NCI-H526 (cell line): ENCODE measurements at places on chromosomes 11 and 22.

GRCh38 chr11:116329354-116330090 lies 443.3 kb downstream of the BUD13 start:
- DNase-seq: no peak

GRCh38 chr11:84089072-84090057 lies 803.2 kb upstream of the CCDC90B start:
- no peak for DNase-seq

DNA sequence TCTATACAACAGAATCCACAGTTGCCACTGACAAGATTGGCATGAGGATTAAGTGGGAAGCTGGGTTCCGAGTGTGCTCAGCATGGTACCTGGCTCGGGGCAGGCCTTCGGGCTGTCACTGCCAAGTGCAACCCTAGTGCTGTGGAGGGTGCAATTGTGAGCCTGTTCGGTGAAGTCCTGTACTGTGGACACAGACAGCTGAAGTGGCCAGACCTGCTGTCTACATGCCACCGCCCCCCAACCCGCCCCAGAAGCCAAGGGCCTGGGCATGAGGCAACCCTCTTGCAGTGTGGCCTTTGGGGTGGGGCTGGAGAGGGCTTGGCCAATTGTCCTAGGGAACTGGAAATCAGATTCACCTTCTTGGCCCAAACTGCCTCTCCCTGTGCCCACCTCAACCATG lies 15.6 kb upstream of the SHISAL1 start:
- no peak for DNase-seq

DNA sequence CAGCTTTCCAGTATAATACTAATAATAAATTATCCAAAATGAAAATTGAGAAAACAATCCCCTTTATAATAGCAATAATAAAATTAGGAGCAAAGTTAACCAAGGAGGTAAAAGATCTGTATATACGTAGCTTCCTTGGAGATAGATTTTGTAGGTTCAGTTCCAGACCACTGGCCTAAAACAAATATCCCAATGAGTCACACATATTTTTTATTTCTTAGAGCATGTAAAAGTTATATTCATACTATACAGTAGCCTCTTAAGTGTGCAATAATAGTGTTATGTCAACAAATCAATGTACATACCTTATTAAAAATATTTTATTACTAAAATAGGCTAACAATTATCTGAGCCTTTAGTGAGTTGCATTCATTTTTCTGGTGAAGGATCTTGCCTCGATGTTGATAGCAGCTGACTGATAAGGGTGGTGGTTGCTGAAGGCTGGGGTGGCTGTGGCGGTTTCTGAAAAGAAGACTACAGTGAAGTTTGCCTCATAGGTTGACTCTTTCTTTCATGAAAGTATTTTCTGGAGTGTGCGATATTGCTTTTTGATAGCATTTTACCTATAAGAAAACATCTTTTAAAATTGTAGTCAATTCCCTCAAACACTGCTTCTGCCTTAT lies 178.5 kb downstream of the ARHGAP42 start:
- DNase-seq: no peak

GRCh38 chr11:120314861-120315260 lies 10.2 kb upstream of the TLCD5 start:
- DNase-seq: no peak

- DNase-seq: no peak
Observed at GRCh38 chr11:5815534-5815933, 6.8 kb downstream of the OR52N2 start.

DNA sequence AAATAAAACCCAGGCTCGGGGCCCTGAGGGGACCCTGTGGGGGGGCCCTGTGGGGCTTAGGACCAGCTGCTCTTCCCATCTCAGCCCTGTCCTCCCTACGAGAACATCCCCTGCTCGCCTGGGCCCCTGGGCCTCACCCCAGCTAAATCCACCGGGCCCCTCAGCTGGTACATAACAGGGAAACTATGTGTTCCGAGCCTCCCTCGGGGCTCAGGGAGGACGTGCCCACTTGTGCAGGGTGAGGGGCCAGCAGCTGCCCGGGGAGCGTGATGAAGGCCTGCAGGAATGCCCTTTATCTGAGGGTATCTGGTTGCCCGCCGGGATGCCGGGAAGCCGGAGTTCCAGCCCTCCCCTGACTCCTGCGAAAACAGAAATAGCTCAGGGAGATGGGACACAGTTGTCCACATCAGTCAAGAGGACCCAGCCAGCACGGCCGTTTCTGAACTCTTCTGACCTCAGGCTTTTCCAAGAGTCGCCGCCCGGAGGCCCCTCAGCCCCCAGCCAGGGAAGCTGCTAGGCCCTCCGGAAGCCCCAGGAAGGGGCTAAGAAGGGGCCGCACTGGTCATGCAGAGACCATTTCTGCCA lies 20.6 kb downstream of the MRPL23 start:
- no peak for DNase-seq

DNA sequence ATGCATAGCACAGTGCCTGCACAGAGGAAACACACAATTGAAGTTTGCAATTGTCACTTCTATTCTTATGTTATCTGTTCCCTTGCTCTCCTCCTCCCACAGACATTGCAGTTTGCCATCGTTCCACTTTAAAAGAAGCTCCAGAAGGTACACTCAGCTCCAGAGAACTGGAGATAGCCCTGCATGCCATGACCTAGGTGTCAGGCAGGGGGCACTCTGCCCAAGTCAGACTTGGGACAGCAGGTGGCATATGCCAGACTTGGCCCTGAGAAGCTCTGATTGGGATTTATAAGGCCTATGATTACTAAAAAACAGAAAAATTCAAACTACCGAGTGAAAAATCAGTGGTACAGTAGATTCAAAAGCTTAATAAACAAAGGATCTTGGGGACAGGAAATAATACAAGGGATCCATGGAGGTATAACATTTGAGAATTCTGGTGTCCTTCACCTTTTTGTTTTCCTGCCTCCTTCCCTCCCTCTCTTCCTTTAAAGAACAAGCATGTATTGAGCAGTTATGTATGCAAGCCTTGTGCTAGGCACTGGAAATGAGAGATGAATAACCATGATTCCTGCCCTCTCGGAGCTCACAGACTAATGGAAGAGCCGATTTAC lies 40.0 kb downstream of the TENM4 start:
- peak; percentile 78 for DNase-seq
